ENCODE measurements at places on chromosomes 13 and 19.

GRCh38 chr19:11131471-11131870 lies 24.1 kb downstream of the SPC24 start:
- DNase-seq: no peak

- DNase-seq: peak; percentile 7
These were observed 515 bp downstream of the UFM1 start for GRCh38 chr13:38350114-38350617.

- no peak for DNase-seq
These were observed 9.3 kb upstream of the CDX2 start for GRCh38 chr13:27978301-27978968.

- no peak for DNase-seq
These were observed 256.1 kb downstream of the DACH1 start for GRCh38 chr13:71610876-71611275.
